HL-60 (cell line): ENCODE measurements at places on chromosomes 6 and 20.

DNA sequence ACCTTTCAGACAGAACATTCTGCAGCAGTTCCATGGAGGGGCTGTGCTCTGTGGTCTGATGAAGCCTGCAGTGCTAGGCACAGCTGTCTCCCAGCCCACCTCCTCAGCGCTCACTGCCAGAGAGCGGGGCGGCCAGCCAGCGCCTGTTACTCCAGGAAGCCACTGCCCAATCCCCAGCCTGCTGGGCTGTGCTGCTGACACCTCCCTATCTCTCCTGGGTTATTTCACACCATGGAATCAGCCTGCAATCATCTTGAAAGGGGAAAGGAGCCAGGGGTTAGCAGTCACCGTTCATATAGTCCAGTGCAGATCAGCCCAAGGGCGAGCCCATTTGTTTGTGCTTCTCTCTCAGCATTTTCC lies 46.3 kb upstream of the NHSL1 start:
- no peak for DNase-seq

DNA sequence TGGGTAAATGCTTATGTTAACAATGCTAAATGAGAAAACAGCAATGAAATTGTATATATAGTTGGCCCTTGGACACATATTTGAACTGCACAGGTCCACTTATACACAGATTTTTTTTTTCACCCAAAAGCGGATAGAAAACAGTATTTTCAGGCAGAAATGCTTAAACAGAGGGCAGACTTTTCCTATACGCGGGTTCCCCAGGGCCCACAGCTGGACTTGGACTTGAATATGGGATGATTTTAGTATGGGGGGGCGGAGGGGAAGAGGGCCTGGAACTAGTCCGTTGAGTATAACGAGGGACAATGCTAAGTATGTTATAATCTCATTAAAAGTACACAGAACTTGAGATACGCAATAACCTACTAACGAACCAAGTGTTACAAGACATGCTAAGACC lies 1.1 kb upstream of the PRSS35 start:
- no peak for DNase-seq

- no peak for DNase-seq
Observed at GRCh38 chr20:56628873-56629463, at the start of gene TFAP2C. TSS of gene TFAP2C (plus strand) at chr20:56629306. CDS start at chr20:56629545, 239 bp downstream.

GRCh38 chr6:31826793-31827285 lies 699 bp upstream of the HSPA1B start:
- no peak for DNase-seq

- DNase-seq = no peak
Observed at GRCh38 chr6:139376017-139376330, 1.5 kb upstream of the CITED2 start.

- DNase-seq = no peak
Observed at GRCh38 chr20:13401596-13401995, 180.5 kb downstream of the ISM1 start.
